ENCODE measurements at places on chromosomes 11 and 22.

- no peak for DNase-seq
Observed at GRCh38 chr11:65850217-65851082, 7.5 kb downstream of the CFL1 start.

GRCh38 chr22:49432211-49432896 is 395.3 kb downstream of the BRD1 start:
- no peak for DNase-seq

- no peak for DNase-seq
Observed at GRCh38 chr22:26894766-26895485, 237.5 kb downstream of the MIAT start.

DNA sequence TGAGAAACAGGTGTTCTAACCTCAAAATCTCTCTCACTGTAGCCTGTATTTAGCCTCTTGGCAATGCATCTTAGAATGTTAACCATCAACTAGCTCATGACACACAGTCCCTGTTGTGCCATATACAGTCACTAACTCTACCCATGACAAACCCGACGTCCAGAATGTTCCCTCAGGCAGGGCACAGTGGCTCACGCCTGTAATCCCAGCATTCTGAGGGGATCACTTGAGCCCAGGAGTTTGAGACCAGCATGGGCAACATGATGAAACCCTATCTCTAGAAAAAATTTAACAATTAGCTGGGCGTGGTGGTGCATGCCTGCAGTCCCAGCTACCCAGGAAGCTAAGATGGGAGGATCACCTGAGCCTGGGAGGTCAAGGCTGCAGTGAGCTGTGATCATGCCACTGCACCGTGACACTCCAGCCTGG is 18.2 kb upstream of the CCDC34 start:
- DNase-seq, result no peak

DNA sequence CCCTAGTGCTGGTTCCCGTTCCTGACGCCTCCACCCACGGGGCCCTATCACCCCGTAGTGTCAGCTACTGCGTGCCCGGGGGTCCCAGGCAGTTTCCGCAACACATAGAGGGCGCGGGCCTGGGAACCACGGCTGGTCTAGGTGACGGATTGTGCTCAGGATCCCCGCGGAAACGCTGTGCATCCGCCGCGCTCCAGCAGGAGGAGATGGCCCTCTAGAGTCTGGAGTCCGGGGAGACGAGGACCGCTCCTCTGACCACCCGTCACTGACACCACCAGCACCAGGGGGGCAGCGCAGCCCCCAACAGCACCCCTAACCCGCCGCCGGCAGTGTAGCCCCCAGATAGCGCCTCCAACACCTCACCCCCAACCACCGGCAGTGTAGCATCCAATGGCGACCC is 4.4 kb upstream of the RFPL3 start:
- no peak for DNase-seq

- peak; percentile 23 for DNase-seq
Observed at GRCh38 chr11:61362542-61362875, 335 bp downstream of the TMEM138 start.

- DNase-seq, result no peak
Observed at GRCh38 chr22:25843660-25844405, 101.8 kb downstream of the MYO18B start.

GRCh38 chr22:25112538-25113253 is 87.0 kb upstream of the CRYBB3 start:
- no peak for DNase-seq

DNA sequence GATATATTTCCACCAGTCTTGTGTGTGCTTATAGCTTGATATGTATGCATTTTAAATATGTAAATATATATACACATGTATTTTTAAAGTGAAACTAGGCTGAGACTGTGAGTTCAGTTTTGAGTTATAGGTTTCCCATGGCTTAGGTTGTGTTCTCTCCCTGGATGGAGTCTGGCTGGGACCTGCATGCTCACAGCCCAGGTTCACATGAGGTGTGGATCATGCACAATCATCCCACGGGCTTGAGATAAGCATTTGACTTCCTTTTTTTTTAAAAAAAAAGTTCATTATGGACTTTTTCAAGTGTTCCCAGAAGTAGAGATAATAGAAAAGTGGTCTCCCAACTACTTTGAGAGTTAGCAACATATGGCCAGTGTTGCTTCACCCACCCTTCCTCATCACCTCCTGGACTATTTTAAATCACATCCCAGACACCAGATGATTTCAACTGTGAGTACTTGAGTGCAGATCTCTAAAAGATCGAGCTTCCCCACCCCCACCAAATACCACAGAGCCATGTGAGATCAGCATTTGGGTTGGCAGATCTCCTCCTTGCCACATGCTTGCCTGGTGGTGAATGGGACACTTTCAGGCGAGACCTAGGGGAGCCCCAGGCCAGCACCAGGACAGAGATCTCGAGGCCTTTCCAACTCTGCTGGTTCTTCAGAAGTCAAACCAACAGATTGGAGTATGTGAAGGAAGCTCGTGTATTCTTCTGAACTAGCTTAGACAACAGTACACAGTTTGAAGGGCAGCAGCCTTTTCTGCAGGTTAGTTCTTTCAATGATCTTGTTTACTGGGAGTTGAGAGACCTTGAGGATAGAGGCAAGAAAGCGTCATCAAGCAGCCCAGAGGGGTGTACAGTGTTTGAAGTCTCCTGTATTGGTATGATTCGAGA is 15.9 kb downstream of the MED15 start:
- DNase-seq, result no peak

Data from stimulated activated CD4-positive, alpha-beta T cell treated with anti-CD3 and anti-CD28 coated beads, Interleukin-4, amount 100 ng/mL, for 1 hour (primary cell).